Activated CD8-positive, alpha-beta T cell treated with anti-CD3 and anti-CD28 coated beads for 36 hours (primary cell): ENCODE measurements at places on chromosomes 4 and X. TPM values are rescaled to one million over a fixed set of nuclear protein-coding genes. Genes with fewer than 3 reads are reported as not detected.

GRCh38 chr4:185307136-185307950 lies 88.4 kb downstream of the LRP2BP start:
- H3K27me3 ChIP-seq: no peaks in the 10 kb centered on the region
- no peak overlapping the region for H3K4me3 ChIP-seq
- no peak for DNase-seq
- no peak overlapping the region for H3K27ac ChIP-seq
- peaks cover 6% of the 10 kb centered on the region for H3K36me3 ChIP-seq

- H3K27me3 ChIP-seq: no peaks in the 10 kb centered on the region
- H3K4me3 ChIP-seq: no peak overlapping the region
- no peak for DNase-seq
- peaks cover 7% of the 10 kb centered on the region for H3K36me3 ChIP-seq
Observed at GRCh38 chr4:38065176-38065575, 105.0 kb downstream of the PTTG2 start.

Gene RRAGB
- 6.3 TPM for total RNA-seq

Gene RNF175
- not detected for total RNA-seq

Gene C4orf17
- total RNA-seq: not detected

- H3K27ac ChIP-seq: no peak overlapping the region
- H3K4me1 ChIP-seq: peaks cover 53% of the 10 kb centered on the region
- no peak for DNase-seq
- H3K27me3 ChIP-seq: no peaks in the 10 kb centered on the region
- no peak overlapping the region for H3K4me3 ChIP-seq
- H3K36me3 ChIP-seq: peaks cover 37% of the 10 kb centered on the region
Observed at GRCh38 chr4:150960079-150960478, 55.0 kb downstream of the LRBA start.

GRCh38 chr4:134465417-134465816 lies 263.8 kb upstream of the PABPC4L start:
- no peaks in the 10 kb centered on the region for H3K36me3 ChIP-seq
- DNase-seq: no peak
- no peak overlapping the region for H3K4me3 ChIP-seq

- H3K27ac ChIP-seq: no peak overlapping the region
- peaks cover 2% of the 10 kb centered on the region for H3K36me3 ChIP-seq
- no peaks in the 10 kb centered on the region for H3K4me1 ChIP-seq
Observed at GRCh38 chrX:106950381-106950780, 30.2 kb downstream of the CLDN2 start.

Gene ZNF630
- 1.9 TPM for total RNA-seq

DNA sequence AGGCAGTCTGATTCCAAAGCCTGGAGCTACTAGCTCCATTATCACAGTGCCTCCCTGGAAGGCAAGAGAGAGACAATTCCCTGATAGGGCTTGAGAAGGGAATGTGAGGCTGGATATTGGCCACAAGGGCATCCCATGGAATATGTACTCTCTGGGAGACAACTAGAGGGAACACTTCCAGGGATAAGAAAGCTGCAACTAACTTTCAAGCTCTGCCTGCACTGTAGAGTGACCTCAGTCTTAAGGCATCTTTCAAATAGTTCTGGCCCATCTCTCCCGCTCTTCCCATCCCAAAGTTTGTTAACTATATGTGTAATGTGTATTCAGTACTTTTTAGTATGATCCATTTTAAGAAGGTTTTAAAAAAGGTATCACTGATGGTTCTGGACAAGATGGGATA lies 13.1 kb upstream of the RNF212 start:
- H3K4me1 ChIP-seq: no peaks in the 10 kb centered on the region
- DNase-seq: no peak
- H3K27ac ChIP-seq: no peak overlapping the region
- no peaks in the 10 kb centered on the region for H3K36me3 ChIP-seq
- peaks cover 6% of the 10 kb centered on the region for H3K27me3 ChIP-seq
- H3K4me3 ChIP-seq: no peak overlapping the region

GRCh38 chr4:61200916-61201526 lies 895 bp downstream of the ADGRL3 start:
- DNase-seq: no peak
- peaks cover 46% of the 10 kb centered on the region for H3K27me3 ChIP-seq
- H3K4me3 ChIP-seq: no peak overlapping the region
- H3K27ac ChIP-seq: no peak overlapping the region
- peaks cover 3% of the 10 kb centered on the region for H3K36me3 ChIP-seq
- peaks cover 2% of the 10 kb centered on the region for H3K4me1 ChIP-seq

GRCh38 chrX:24355095-24355494 lies 5.3 kb upstream of the SUPT20HL1 start:
- no peak for DNase-seq
- no peaks in the 10 kb centered on the region for H3K27me3 ChIP-seq
- no peaks in the 10 kb centered on the region for H3K4me1 ChIP-seq
- no peak overlapping the region for H3K27ac ChIP-seq
- no peak overlapping the region for H3K4me3 ChIP-seq

DNA sequence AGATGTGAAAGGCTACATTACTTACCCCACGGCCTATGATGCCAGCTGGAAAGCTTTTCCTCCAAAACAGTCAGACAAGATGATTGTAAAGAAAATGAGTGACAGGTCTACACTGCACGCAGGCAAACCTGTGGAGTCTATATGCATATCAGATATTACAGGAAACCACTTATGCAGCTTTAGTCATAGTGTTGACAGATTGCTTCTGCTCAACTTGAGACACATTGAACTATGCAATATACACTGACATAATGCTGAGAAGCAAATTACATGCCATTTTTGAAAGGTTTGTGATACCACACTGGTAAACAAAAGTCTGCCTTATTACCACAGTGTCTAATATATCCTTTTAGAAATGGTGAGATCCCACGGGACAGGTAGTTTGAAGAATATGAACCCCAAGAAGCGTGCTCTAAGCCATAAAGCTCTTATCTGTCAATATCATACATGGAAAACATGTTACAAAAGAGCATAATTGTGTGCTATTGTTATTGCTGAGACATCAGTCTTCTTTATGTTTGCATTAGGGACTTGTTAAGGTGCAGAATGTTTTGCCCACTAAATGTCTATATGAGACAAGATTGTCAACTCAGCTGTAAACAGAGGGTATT lies 1835.8 kb upstream of the TENM3 start:
- H3K4me3 ChIP-seq: no peak overlapping the region
- DNase-seq: no peak
- no peaks in the 10 kb centered on the region for H3K36me3 ChIP-seq
- H3K4me1 ChIP-seq: no peaks in the 10 kb centered on the region
- no peaks in the 10 kb centered on the region for H3K27me3 ChIP-seq
- H3K27ac ChIP-seq: no peak overlapping the region

Gene TAF7L
- total RNA-seq: not detected

DNA sequence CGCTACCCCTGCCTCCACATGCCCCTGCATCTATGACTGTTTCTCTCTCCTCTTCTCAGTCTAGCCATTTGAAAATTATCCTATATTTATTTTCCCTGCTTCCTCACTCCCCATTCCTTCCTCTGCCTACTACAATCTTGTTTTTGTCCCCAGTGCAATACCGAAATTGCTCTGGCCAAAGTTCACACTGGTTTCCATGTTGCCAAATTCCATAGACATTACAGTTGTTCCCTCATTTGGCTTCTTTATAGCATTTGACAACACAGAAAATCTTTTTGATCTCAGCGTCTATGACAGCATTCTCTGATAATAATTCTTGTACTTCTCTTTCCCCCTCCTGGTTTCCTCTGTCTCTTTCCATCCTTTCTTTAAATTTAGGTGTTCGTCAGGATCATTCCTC lies 99.4 kb downstream of the GPR82 start:
- no peaks in the 10 kb centered on the region for H3K27me3 ChIP-seq
- peaks cover 7% of the 10 kb centered on the region for H3K36me3 ChIP-seq
- H3K4me3 ChIP-seq: no peak overlapping the region

Gene PHEX
- total RNA-seq: 25.2 TPM

Gene CLGN
- total RNA-seq: 0.31 TPM
